NCI-H2081 treated with DMSO at 0.1 percent for 48 hours (cell line): ENCODE measurements at places on chromosomes 1 and 21.

DNA sequence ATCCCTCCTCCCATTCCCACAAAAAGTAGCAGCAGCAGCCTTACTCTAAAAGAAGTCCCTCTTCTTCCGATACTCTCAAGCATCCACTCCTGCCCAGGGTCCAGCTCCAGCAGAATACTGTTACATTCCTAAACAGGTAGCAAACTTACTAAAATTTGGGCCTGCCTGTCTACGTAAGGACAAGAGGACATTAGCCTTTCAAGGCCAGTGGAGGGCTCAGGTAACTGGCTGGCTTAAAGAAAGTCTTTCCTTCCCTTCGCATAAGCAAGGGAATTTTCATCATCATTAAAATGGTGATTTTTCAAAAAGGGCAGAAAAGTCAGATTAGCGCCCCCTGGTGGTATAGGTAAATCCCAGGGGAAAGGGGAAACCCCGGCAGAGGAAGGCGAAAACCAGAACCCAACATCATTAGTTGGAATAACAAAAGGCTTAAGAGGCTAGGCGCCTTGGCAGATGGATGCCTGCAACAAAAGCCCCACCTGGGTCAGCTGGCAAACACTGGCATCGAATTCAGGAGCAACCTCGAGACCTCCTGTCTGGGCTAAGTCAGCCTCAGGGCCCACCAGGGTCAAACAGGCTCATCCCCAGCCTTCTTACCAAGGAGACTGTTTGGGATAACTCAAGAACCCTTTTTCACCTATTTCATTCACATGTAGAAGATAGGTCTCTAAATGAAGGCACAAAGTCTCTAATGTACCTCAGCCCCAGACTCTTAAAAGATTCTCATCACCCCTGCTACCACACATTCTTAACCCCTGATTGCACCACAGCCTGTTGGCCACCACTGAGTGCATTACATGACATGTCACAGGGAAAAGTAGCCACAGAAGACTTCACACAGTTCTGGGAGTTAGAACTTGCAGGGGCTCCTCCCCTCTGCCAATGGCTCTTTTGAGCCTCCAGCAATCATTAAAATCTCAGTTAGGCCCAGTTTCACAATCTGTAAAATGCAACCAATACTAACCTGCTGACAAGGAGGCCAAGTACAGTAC lies 36.7 kb downstream of the ERI3 start:
- DNase-seq: no peak

GRCh38 chr1:151324390-151324930 lies 2.8 kb downstream of the PI4KB start:
- no peak for DNase-seq

GRCh38 chr21:45592208-45592619 lies 50.0 kb upstream of the SLC19A1 start:
- no peak for DNase-seq

- DNase-seq: no peak
Observed at GRCh38 chr1:1875932-1876331, 15.0 kb downstream of the GNB1 start.

DNA sequence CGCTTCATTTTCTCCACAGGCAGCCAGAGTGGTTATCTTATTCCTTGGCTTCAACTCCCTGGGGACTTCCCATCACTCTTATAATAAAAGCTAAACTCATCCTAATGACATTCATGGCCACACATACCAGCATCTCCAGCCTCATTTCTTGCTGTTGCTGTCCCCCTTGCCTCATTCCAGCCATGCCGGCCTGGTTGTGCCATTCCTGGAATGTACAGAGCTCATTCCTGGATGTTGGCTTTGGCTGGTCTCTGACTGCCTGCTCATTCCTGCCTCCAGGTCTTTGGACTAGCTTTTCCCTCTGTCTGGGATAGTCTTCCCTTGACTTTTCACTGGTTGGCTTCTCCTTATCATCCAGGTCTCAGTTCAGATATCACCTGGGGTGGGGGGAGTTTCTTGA lies 2.4 kb upstream of the PEF1 start:
- DNase-seq: no peak

GRCh38 chr1:46432781-46433327 lies 38.7 kb downstream of the FAAH start:
- DNase-seq: no peak

DNA sequence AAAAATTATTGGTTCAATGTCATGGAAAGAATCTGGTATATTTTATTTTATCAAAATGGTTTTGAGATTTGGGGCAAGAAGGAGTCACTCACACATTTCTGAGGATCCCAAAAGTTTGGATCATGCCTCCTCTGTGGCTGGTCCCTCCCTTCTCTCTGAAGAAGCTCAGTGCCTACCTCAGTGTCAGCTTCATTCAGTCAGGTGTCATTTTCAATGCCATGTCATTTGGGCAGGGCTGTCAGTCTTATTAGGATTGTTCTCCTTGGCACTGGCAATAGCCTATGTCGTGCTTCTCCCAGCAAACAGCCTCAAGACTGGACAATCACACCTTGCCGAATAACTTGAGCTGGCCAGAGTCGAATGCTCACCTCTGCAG lies 264.5 kb upstream of the CAMK1G start:
- no peak for DNase-seq

GRCh38 chr21:44869781-44870747 lies 3.4 kb downstream of the PTTG1IP start:
- DNase-seq: no peak
